ENCODE measurements at places on chromosomes 7 and 10. TPM values are rescaled to one million over a fixed set of nuclear protein-coding genes. Genes with fewer than 3 reads are reported as not detected.
A peak's percentile ranks its signal among the peaks of the same experiment; 100 is the strongest.

DNA sequence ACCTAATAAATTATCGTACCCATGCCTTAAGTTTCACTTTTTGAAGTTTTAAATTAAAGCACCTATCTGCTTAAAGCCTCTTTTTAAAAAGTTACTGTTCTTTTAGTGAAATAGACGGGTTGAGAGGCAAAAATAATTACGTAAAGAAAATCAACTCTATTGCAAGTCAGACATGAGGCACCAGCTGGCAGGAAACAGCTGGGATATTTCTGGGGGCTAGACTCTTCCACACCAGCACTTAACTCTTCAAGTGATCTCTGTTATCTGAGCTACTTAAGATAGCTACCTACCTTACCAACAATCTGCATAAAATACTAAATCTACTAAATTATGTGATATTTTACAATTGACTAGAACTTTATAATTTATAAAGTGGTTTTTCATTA lies 35.8 kb downstream of the GBF1 start:
- no peak for DNase-seq

GRCh38 chr7:32458025-32458424 lies 32.2 kb downstream of the LSM5 start:
- no peak for DNase-seq

DNA sequence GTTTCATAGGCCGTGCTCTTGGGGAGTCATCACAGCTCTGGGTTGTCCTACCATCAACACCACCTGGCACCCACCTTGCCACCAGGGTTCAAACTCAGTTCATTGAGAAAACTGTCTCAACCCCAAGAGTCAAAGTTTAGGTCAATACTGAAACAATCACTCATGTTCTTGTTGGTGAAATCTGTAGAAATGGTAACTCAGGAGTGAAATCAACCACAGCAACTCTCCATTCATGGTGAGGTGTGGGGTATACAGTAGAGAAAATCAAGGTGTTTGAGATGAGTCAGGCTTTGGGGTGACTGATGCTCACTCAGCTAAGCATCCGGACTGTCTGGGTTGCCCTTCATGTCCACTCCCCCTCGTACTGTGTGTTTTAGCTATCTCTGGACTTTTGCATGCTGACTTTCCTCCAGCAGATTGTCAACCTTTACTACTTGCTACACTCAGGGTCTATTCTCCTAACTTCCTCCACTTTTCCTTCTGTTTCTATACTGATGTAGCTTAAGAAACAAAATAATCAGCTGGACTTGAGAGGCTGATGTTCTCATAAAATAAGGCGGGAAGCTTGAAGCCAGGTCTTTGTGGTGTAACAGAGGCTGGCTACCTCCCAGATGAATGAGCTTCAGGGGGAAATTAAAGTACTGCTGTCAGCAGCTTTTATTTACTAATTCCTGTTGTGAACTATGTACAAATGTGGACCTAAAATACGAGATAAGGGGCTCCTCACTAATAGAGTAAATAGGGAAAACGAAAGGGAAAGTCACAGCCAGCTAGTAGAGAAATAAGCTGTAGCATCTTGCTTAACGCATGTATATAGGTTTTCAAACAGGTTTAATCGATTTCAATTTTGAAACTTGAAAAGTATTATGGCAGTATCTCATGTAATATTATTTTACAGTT lies 173.6 kb upstream of the AKR1E2 start:
- peak; percentile 47 for DNase-seq

DNA sequence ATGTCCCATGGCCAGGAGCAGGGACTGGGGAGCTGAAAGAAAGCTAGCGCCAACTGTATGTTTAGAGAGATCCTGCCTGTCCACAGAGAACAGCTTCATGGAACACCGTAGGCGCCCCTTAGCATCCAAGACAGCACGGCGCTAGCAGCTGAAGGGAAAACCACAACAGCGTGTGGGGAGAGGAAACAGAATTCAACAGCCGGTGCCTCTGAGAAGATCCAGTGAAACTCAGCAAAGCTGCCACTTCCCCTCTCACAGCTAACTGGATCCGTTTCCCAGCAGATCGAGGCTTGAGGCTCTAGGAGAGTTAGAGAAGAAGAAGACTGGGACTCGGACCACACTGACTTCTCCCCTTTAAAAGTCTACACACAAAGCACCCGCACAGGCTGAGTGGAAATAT lies 145.0 kb downstream of the MAD1L1 start:
- no peak for DNase-seq

The CLCN1 gene
- total RNA-seq: 0.09 TPM

The PNLIP gene
- total RNA-seq: not detected

The MGMT gene
- 24.8 TPM for total RNA-seq

DNA sequence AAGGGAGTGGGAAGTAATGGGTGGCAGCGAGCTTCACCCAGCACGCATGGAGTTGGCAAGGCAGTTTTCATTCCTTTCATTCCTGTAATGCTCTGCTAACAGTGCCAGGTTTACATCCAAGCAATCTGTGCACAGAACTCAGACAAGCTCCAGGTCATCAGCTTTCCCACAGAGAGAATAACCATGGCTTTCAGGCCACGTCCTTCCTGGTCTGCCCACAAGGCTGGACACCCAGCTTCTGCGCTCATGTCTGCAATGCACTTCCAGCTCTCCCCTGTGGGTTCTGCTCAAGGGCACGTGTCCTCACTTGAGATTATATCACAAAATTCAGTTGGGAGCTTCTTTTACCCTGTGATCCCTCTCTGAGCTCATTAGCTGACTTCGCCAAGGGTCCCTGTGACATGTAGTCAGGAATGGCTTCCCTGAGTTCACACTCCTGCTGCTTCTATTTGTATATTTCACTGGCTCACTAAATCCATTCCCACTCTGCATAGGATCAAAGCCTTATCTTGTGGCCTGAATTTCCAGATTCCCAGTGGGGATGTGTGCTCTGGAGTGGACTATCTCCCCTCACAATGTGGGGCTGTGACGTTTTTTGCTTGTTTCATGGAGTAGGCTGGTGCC lies 18.6 kb downstream of the AKR1C2 start:
- DNase-seq: no peak

DNA sequence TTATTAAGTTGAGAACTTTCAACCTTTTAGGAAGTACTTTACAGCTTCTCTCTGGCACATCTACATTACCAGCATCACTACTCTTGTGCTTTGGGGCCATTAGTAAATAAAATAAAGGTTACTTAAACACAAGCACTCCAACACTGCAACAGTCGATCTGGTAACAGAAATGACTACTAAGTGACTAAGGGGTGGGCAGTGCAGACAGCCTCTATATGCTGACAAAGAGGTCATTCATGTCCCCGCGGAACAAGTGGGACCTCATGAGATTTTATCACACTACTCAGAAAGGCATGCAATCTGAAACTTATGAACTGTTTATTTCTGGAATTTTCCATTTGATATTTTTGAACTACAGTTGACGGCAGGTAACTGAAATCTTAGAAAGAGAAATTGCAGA lies 111.3 kb upstream of the DNAJB12 start:
- no peak for DNase-seq

The MMD2 gene
- not detected for total RNA-seq

The ZMYND11 gene
- total RNA-seq: 37.6 TPM

DNA sequence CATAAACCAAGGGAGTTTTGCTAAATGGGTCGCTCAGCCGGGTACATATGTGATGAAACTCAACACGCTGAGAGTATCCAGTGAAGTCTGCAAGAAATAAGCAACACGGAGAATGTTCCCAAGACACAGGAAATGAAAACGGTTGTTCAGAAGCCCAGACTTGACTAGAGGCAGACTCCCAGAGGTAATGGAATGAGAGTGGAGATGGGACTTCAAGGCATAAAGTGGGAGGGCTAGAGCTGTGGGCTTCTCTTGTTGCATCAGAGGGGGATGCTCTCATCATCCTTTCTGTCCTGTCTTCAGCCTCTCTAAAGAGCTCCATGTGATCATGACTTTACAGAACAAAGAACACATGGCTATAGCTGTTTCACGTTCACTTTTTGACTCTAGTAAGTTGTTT lies 88.3 kb downstream of the BAMBI start:
- no peak for DNase-seq

- DNase-seq: no peak
Measured at GRCh38 chr10:88525371-88526069, 57.6 kb downstream of the RNLS start.

- no peak for DNase-seq
Measured at GRCh38 chr7:112189691-112190090, 16.5 kb downstream of the DOCK4 start.

The GPC2 gene
- 2.9 TPM for total RNA-seq

- no peak for DNase-seq
Measured at GRCh38 chr7:94432817-94433216, 38.1 kb downstream of the COL1A2 start.

DNA sequence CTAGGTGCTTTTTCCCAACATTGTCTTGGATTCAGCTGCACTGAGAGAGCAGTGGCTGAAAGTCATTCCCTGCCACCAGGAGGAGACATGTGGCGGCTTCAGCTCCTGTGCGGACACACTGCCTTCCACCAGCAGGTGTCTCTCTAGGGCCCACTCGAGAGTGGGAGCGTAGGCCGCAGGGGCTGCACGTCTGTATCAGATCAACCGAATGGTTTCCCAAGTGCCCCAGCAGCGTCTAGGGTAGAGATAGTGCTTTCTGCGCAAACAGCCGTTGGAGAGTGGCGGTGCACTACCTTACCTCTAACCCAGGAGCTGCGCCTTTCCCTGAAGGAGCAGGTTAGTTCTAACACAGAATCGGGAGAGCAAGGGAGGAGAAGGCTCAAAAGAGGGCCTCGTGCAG lies 31.7 kb downstream of the PAPOLB start:
- peak; percentile 67 for DNase-seq

The DENND2A gene
- not detected for total RNA-seq

The PRSS1 gene
- total RNA-seq: not detected

GRCh38 chr10:86315549-86315942 lies 51.0 kb downstream of the GRID1 start:
- DNase-seq: no peak

The ZNF467 gene
- total RNA-seq: not detected

DNA sequence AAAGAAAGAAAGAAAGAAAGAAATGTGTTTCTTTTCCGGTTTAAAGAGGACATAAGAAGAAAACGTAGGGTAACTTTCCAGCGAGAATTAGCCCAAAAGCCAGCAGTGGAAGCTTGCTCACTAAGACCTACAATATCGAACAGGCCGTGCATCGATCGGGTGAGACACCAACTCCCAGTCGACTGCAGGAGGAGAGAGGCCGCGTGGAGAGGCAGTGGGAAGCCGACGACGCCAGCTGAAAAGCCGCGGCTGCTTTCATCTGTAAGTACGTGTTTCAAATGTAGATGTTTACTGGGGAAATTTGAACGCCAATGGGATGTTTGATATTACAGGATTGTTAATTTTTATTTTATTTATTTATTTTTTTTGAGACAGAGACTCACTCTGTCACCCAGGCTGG lies 28.6 kb upstream of the GIMAP8 start:
- DNase-seq: no peak

DNA sequence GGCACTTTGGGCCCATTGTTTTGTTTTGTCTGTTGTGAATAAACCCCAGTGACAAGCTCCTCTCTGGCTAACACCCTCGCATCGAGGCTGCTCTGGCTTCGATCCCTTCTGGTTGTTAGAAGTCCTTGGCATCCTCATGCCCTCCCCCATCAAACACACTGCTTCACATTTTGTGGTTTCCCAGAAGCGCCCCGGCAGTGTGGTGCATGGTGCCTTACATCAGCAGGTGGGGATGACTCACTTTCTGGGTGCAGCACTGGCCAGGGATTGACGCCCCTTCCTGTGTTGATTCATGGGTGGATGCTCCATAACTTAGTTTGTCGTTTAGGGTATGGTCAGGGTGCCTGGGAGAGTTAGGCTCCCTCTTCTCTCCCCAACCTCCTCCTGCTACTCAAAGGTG lies 51.4 kb downstream of the PLPP4 start:
- peak; percentile 42 for DNase-seq

DNA sequence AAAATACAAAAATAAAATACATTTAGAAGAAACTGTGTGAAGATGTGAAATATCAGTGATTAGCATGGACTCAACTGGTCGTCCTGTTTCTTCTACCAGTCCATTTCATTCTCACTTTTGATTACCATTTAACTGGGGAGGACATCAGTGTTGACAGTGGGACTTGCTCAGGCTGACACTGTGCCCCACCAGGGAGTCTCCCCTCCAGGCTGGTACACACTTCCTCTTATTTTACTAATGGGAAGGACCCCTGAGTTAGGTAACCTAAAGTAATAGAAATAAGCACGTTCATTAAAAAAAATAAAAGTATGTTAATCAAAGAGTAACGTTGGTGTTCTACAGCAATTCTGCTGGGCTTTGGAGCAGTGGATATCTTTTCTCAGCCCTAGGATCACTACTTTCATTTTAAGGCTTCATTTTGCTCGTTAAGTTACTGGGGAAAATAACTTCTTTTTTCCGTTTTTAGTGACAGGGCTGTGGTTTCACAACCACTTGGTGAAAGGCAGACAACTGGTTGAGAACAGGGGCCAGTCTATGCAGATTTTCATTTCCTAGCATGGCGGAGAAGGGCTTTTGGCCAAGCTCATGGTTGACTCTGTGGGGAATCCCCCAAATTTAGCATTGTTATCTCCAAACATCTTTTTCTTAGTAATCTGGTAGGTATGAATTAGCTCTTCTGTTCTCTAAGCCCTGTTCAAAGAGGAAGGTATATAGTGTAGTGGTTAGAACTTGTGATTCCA lies 2.1 kb downstream of the SNX10 start:
- peak; percentile 87 for DNase-seq

- DNase-seq: peak; percentile 69
Measured at GRCh38 chr10:49164559-49165188, 23.5 kb downstream of the TMEM273 start.

DNA sequence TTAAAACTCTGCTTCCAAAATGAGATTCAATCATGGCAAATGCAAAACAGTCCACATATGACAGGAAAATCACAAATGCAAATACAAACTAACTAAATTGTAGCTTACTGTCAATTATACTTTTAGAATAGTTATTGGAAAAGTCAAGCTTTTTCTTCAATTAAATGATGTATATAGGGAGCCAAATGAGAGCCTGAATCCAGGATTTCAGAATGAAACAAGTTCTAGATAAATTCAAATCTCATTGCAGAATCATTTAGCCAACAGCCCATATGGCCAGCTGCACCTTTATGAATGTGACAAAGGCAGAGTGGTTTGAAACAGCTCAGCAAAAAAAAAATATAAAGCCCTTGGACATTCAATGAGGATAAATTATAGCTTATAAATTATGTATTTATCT lies 82.2 kb upstream of the SCIN start:
- no peak for DNase-seq
